ENCODE measurements at places on chromosomes 6 and 20. TPM values are rescaled to one million over a fixed set of nuclear protein-coding genes. Genes with fewer than 3 reads are reported as not detected.

GRCh38 chr20:39489986-39490560, 527.9 kb downstream of the DHX35 start:
- DNase-seq: no peak

GRCh38 chr6:159416891-159417560, 247.8 kb downstream of the FNDC1 start:
- DNase-seq: no peak

GRCh38 chr6:155778336-155778735, 322.7 kb upstream of the NOX3 start:
- DNase-seq: no peak

GRCh38 chr20:63979229-63979556, 249 bp downstream of the SAMD10 start:
- DNase-seq: no peak

- DNase-seq: no peak
Measured at GRCh38 chr6:13404228-13404891, 76.0 kb upstream of the TBC1D7 start.

PFDN4 gene
- 24.1 TPM for total RNA-seq

EYA2 gene
- total RNA-seq: 0.44 TPM

GLP1R gene
- 3.5 TPM for total RNA-seq

SLC35D3 gene
- not detected for total RNA-seq
